ENCODE measurements at places on chromosomes 5 and 9.
A peak's percentile ranks its signal among the peaks of the same experiment; 100 is the strongest.

- DNase-seq = no peak
Measured at GRCh38 chr5:171562822-171563221, 143.4 kb downstream of the FGF18 start.

DNA sequence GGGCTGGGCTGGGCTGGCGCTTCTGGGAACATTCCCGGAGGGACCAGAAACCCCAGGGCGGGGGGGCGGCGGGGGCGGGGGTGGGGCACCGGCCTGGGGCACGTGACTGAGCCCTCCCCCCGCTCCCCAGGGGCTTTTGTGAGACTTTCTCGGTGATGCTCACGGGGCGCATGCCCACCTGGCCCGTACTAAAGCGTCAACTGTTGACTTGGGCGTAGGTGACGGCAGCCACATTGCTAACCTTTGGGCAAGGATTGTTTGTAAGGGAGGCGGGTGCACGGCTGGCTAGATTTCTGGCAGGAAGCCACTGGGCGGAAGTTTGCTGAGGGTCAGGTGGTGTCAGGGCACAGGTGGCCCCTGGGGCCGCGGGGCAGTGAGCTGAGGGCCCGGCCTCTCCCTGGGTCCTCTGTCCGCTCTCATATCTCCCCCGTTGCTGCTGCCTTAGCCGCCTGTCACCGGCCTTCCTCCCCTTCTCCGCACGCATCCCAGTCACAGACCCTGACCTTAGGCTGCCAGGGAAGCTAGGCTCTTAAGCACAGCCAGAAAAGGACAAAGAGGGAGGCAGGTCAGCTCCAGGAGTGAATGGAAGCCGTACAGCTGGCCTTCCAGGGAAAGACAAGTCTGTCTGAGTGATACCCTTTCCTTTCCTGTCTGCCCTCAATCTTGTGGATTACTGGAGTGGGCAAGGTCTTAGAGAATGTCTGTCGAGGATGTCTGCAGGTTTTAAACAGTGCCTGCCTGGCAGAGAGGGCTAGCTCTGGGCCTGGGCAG is 812 bp downstream of the CACFD1 start:
- no peak for DNase-seq

- DNase-seq = no peak
Measured at GRCh38 chr5:87147441-87147840, 120.2 kb upstream of the RASA1 start.

GRCh38 chr9:91427873-91428272 is 4.2 kb upstream of the NFIL3 start:
- no peak for DNase-seq

DNA sequence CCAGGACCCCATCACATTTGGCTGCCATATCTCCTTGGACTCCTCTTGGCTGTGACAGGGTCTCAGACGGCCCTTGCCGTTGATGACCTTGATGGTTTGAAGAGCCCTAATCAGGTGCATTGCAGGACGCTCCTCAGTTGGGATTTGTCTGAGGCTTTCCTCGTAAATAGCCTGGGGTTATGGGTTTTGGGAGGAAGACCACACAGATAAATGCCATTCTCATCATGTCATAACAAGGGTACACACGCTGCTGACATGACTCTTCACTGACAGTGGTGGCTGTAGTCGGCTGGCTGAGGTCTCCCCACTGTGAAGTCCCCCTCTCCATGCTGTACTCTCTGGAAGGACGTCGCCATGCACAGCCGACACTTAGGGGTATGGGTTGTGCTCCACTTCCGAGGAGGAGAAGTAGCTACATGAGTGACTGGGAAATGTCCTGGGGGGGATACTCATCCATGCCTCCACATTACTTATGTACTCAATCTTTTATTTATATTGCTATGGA is 42.9 kb upstream of the SPTLC1 start:
- no peak for DNase-seq

DNA sequence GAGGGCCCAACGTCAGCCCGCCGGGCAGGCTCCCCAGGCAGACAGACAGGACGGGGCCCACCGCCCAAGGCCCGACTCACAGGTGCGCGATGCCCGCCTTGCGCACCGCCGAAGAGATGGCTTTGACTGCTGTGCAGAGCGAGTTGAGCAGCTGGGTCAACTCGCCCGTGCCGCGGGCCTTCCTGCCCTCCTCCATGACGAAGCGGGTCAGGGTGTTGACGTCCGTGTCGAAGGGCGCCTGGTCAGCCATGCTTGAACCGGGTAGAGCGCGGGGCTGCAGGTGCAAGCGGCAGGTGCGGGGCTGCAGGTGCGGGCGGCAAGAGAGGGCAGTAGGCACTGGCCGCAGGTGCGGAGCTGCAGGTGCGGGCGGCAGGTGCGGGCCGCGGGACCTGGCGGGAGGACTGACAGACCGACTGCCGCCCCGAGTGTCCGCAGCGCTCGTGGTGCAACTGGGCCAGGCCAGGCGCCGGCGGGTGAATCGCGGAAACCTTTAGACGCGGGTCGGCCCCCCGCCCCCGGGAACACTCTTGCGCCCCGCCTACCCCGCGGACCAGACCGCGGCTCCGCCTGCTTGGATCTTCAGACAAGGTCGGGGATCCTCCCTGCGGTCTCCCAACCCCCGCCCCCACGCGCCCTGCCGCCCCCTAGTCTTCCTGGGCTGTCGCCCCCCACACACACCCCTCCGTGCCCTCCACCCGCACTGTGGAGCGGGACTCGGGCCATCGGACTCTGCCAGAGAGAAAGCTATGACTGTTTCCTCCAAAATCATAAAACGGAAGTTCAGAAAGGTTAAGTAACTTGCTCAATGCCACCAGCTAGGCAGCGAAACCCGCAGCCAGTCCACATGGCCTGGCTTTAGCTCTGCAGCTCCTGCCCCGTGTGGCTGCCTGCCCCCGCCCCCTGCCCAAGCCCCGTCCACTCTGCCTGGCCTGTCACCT is at the start of gene FBP1:
Gene FBP1, minus strand, starts transcription at position 458 of the 938 bp plus-strand sequence. Its CDS starts 208 bp downstream, at position 250.
- no peak for DNase-seq

DNA sequence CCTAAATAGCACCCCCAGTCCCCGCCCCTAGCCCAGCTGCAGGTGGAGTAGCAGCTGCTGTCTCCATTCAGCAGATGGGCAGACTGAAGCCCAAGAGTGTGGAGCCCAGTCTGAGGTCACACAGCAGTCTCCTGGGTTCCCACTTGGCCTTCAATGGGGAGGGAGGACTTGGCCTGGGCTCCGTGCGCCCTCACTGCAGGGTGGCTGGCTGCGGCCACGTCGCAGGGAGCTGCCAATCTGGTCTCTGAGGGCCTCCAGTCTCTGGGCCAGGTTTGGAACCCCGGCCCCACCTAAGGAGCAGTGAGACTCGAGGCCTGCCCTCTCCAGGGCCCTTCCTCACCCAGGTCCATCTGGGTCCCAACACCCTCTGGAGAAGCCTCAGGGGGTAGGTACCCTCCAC is 7.4 kb downstream of the KIF12 start:
- DNase-seq = no peak

- no peak for DNase-seq
Measured at GRCh38 chr5:54063817-54064216, 246.6 kb downstream of the ARL15 start.

GRCh38 chr5:129120158-129120581 is 25.6 kb downstream of the ISOC1 start:
- no peak for DNase-seq

GRCh38 chr9:6672118-6672517 is 26.6 kb upstream of the GLDC start:
- no peak for DNase-seq

- no peak for DNase-seq
Measured at GRCh38 chr5:30838936-30839496, 354.5 kb upstream of the CDH6 start.

GRCh38 chr5:94028001-94028400 is 286.6 kb upstream of the POU5F2 start:
- no peak for DNase-seq

DNA sequence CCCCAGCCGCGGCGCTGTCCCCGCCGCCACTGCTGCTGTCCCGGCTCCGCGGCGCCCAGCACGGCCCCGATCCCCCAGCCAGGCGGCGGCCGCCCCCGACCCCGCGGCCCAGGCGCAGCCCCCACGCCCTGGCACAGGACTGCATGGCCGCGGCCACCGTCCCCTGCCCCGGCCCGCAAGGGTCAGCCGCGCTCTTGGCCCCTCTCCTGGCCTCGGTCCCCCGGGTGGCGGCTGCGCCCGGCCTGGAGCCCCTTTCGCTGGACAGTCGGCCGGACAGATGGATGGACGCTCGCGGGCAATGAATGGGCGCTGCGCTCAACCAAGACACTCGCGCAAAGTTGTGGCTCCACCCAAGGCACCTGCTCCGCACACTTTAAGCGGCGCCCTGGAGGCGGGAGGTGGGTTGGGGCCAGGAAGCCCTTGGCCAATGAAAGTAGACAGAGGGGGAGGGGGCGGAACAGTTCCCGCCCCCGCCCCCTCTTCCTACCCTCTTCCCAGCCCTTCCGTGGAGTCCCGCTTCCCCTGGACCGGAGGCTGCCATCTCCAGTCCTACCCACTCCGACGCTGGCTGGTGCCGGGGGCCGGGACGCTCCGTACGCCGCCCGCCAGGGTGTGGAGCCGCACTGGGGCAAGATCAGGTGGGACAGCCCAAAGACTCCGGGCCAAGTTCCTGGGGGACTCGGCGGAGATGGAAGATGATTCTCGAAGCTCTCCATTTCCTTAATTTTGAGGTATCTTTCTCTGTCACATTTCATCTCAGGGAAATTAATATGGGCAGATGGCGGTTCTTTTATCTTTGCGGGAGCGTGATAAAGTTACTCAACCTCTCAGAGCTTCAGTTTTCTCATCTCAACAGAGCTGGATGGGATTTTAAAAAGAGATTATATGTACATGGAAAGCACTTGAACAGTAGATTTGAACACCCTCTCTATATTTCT is at the start of gene GLDC:
Gene GLDC, minus strand, starts transcription at position 375 of the 938 bp plus-strand sequence. Its CDS starts 230 bp downstream, at position 145.
- DNase-seq = peak; percentile 68

- DNase-seq = no peak
Measured at GRCh38 chr5:108339220-108339619, 42.7 kb downstream of the FBXL17 start.

GRCh38 chr9:78326564-78326963 is 29.6 kb downstream of the PSAT1 start:
- DNase-seq = no peak

- no peak for DNase-seq
Measured at GRCh38 chr9:13428766-13429165, 149.3 kb upstream of the MPDZ start.

DNA sequence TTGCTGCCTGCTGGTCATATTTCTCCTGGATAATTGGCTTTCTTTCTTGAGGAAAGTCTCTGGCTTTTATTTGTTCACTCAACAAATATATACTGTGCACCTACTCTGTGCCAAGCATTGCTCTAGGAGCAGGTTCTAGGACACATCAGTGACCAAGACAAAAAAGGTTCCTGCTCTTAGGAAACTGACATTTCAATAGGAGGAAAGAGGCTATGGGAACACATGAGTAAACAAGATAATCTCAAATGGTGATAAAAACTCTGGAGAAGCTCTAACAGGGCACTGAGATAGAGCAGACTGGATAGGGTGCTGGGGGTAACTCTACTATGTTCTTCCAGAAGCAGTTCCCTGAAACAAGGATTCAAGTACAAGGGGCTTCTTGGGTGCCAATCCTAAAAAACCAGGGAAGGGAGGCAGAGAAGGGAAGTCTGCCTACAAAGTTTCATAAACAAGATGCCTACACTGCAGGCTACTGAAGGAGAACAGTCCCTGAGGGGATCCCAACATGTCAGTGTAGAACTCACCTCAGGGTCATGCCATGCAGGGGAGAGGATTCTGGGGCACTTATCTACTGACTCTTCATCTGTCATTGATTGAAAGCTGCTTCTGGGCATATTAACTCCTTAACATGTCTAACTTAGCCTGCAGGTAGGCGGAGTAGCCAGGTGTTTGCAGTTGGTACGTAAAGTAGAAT is 181.3 kb downstream of the GRIA1 start:
- no peak for DNase-seq

DNA sequence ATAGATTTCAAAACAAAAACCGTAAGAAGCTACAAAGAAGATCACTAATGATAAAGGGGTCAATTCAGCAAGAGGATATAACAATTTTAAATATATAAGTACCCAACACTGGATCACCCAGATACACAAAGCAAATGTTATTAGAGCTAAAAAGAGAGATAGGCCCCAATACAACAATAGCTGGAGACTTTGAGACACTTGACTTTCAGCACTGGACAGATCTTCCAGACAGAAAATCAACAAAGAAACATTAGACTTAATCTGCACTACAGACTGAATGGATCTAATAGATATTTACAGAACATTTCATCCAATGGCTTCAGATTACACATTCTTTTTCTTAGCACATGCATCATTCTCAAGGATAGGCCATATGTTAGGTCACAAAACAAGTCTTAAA is 46.3 kb upstream of the TAF1L start:
- DNase-seq = no peak

GRCh38 chr9:86550401-86550800 is 196.2 kb upstream of the TUT7 start:
- no peak for DNase-seq

DNA sequence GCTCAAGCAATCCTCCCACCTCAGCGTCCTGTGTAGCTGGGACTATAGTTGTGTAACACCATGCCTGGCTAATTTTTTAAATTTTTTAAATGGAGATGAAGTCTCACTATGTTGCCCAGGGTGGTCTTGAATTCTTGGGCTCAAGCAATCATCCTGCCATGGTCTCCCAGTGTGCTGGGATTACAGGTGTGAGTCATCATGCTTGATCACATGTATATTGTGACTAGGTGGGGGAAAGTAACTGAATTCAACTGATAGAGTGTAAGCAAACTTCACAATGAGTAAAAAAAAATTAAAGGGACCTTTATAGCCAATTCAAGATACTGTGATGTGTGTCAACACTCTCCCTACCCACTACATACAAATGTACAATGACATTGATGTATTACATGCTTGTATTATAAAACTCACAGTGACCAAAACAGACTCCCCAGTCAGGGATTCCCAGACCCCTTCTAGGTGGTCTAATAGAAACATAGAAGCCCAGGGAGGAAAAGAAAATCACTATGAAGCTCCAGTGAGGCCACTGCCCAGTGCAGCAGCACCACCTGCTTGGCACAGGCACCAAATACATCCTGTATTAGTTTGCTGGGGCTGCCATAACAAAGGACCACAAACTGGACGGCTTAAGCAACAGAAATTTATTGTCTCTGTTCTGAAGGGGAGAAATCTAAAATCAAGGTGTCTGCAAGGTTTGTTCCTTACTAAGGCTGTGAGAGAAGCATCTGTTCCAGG is 8.8 kb downstream of the PLGRKT start:
- no peak for DNase-seq

DNA sequence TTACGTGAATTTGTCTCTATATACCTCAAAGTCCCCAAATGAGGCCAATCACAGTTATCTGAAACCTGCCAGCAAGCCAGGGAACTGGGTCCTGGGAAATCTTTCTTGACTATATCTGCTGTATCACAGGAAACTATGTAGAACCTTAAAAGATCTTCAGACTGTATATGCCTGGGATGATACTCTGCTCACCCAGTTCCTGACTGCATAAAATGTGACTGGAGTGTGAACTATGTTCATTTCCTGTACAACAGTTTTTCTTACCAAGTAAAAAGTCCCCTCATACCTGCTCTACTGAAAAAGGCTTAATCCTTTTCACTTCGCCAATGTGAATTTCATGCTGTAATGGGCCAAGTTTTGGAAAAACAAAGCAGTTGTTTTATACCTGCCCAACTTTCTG is 162.9 kb downstream of the ELAVL2 start:
- DNase-seq = no peak

All from cerebellum (tissue), 4 donors.